Cerebellar nuclear complex (tissue), 1 donor: ENCODE measurements at places on chromosomes 5 and 9.
A peak's percentile ranks its signal among the peaks of the same experiment; 100 is the strongest.

GRCh38 chr9:121655231-121655755 is 3.9 kb downstream of the DAB2IP start:
- DNase-seq, result no peak

GRCh38 chr5:173753307-173754168 is 134.6 kb upstream of the CPEB4 start:
- DNase-seq, result peak; percentile 23

DNA sequence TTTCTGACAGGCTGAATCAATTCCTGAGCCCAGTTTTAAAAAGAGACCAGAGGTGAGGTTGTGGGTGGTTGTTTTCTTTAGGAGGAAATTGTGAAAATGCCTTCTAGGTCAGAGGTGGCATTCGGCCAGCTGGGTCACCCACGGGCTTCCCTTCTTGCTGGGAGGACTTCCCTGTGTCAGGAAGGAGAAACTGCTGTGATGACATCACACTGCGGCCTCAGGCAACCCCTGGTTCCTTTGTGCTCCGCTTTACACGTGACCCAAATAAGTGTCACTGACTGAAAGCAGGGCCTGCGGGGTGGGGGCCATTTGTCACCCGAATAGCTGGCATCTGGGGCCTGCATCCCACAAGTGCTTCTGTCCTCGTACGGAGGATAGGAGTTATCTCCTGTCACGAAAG is 39.7 kb downstream of the FABP6 start:
- DNase-seq, result no peak

GRCh38 chr5:118326481-118327045 is 661.8 kb downstream of the DTWD2 start:
- DNase-seq, result no peak

DNA sequence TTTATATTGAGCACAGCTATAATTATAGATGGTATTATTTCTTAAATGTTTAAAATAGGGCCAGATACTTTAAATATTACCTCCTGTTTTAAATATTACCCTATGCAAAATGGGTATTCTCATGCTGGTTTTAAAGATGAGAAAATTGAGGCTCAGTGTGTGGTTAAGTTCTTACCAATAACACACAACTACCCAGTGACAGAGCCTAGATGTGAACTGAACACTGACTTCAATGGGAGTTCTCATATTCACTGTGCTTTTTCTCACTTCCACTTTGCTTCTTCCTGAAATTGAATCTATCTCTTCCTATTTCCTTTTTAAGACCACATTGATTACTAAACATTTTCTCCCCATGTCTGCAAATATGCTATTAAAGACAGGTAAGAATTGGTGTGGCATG is 135.8 kb upstream of the TUSC1 start:
- DNase-seq, result no peak

GRCh38 chr9:83209188-83209731 is 146.3 kb upstream of the RASEF start:
- DNase-seq, result no peak

- no peak for DNase-seq
These were observed 30.2 kb downstream of the WDR36 start for GRCh38 chr5:111122398-111122797.

GRCh38 chr5:149154650-149155049 is 13.4 kb downstream of the ABLIM3 start:
- no peak for DNase-seq

GRCh38 chr5:150109921-150110320 is 23.6 kb upstream of the CSF1R start:
- no peak for DNase-seq

- DNase-seq, result no peak
These were observed 415.4 kb downstream of the CDH9 start for GRCh38 chr5:26622947-26623346.

DNA sequence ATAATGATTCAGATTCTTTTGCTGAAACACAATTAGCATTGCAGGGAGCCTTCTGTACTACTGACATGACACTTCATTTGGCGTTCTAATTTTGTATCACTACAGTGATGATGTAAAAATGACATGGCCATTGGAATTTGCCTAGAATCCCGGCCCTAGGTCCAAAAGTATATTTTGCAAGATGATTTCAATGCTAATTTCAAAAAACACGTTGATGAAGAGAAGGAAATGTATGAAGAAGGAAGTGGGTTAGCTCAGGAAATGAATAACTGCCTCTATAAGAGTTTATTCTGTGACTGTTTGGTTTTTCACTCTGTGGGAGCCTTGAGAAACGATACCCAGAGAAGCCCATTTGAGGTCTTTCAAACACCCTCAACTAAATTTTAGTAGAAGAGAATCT is 59.3 kb downstream of the OSTF1 start:
- no peak for DNase-seq
